Cerebellar nuclear complex (tissue), 1 donor: ENCODE measurements at places on chromosomes 12 and 14.

- DNase-seq, result no peak
Observed at GRCh38 chr12:113581342-113581741, 109.7 kb upstream of the LHX5 start.

DNA sequence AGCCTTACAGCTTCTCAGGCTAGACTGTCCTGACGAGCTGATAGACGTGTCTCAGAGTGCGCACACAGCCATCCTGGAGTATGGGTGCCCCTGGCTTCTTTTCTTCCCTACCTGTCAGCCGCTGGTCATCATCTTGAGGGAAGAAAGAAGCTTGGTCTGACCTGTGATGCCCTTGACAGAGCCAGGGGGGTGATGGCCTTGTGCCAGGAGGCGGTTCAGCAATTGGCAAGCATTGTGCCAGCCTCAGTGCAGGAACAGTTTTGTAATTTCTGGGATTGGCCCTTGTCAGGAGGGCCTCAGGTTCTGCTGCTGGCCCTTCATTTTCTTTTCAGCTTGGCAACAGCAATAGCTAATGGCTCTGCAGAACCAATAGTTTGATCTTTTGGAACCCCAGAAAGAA is 80.1 kb downstream of the ADCK1 start:
- DNase-seq, result no peak

DNA sequence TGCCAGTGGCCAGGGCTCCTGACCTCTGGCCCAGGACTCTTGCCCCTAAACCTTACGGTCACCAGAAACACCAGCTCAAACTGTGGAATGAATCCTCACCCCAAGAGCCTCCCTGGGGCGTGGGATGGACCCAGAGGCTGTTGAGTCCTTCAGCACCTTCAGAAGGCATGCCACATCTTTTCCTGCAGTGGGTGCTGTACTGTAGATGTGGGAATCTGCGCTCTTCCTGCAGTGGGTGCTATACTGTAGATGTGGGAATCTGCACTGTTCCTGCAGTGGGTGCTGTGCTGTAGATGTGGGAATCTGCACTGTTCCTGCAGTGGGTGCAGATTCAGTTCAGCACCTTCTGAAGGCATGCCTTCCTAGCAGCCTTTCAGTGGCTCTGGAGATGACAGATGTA is 1.2 kb downstream of the KRT82 start:
- no peak for DNase-seq

DNA sequence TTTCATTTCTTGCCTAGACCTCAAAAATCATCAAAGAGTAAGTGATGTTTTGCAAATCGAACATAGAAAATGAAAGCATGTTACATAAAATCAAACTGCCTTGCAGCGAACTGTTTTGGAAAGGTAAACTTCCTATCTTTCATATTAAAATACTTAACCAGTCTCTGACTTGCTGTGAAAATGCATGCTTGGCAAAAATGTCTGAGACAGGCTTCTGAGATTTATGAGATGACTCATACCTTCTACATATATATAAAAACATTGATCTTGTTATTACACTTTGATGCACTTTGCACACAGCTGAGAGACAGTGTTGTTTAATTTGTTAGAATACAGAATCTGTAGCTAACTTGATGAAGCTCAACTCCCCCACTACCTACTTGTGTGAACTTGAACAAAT is 179.1 kb downstream of the KITLG start:
- no peak for DNase-seq

DNA sequence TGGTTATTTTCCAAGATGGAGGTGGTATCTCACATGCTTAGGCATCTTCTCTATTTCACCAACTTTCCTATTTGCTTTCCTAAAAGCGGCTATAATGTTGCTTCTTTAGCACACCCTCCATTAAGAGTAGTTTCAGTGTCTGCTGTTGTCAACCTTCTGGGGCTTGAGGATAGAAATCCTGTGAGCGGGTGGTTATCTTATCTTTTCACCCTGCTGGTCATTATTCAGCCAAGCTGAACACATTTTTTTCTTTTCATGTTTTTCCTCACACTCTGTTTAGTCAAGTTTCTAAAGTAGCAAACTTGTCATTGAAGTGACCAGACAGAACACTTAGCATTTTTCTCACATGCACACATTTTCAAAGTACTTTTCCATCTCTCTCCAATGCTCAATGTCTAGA is 104.5 kb downstream of the SLC8A3 start:
- DNase-seq, result no peak

- no peak for DNase-seq
Observed at GRCh38 chr12:41288142-41288811, 100.2 kb downstream of the PDZRN4 start.

DNA sequence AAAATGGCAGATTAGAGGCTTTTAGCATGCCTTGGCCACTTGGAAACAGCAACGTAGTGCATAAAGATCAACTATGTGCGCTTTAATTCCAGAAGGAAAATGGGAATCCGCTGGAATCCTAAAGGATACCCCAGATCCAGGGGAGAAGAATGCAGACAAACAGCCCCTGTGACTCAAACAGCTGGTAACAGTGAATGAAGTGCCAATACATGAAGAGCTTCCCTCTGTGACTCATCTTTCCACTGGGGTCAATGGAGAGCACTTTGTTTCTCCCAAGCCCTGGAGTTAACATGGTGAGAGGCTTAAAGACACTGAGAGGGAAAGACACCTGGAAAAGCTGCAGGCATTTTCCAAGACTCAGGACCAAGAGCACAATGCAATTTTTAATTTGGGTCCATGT is 263.1 kb downstream of the CEP128 start:
- DNase-seq, result no peak

GRCh38 chr12:90499795-90500194 is 455.2 kb downstream of the CCER1 start:
- no peak for DNase-seq
